ENCODE measurements at places on chromosomes 4 and X.

DNA sequence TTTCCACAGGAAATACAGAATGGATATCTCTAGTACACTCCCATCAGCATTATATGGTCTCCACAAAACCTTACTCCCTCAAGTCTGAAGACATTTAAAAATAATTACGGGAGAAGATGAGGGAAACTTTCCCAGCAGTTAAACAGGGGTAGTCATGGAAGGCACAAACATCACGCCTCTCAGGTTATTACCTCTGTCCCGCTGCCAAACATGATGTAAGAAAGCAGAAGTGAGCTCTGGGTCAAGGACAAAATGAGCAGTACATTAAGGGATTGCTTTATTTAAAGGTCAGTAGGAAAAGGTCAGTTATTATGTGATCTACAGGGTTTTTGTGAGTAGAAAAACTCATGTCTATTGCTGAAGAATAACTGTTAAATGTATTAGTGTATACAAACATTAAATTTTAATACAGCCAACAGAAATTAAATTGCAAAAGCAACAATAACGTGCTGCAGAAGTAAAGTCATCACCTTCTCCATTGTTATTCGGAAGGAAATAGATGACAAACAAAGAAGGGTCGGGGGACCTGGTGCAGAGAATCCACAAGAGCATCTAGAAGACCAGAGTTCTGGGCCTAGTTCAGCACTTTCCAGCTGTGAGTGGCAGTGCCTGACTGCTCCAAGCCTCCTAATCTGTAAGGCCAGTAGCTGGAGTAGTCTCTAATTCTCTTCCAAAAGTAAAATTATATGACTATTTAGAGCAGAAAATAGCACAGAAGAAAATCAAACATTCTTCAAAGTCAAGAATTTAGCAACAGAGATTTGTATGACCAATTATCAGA, 171.2 kb downstream of the PPP3CA start:
- no peak for DNase-seq

DNA sequence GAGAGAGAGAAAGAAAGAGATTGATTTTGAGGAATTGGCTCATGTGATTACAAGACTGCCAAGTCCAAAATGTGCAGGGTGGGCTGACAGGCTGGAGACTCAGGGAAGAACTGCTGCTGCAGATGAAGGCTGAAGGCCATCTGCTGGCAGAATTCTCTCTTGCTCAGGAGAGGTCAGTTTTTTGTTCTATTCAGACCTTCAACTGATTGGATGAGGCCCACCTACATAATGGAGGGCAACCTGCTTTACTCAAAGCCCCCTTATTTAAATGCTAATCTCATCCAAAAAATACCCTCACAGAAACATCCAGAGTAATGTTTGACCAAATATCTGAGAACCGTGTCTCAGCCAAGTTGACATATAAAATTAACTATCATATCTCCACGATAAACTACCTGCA, 38.2 kb upstream of the MAMLD1 start:
- no peak for DNase-seq

DNA sequence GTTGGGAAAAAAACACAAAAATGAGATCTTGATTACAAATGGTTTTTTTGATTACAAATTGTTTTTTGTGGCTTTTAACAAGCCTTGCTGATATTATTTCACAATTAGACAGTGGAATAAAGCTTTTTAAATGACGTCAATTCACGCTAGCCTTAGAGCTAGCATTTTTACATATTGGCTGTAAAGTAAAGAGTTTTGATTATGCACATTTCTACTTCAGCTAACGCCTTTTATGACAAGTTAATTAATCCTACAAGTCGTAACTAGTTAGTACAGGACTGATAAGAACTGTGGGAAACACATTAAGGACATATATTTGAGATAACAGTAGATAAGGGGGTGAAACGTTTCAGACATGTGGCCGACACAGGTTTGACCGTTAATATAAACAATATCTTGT, 95.7 kb upstream of the ATXN3L start:
- DNase-seq, result no peak

GRCh38 chr4:11218692-11219091, 210.0 kb downstream of the HS3ST1 start:
- DNase-seq, result no peak

DNA sequence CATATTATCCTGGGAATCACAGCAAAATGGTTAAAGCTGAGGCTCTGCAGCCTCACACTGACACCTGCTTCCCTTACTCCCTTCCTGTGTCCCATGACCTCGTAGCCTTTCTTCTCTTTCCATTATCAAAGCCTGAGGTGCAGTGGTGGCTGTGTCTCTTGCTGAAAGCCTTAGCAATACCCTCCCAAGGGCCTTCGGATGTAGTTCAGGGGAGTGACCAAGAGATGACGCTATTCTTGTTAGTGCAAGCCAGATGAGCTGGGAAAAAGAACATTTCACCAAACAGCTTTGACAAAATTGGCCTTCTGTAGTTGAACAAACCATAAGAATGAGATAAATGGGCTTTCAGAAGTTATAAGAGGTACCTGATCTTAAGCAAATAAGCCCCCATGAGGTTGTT, 31.6 kb downstream of the SMIM10L2A start:
- no peak for DNase-seq

- DNase-seq, result no peak
Measured at GRCh38 chr4:112968451-112969159, 80.8 kb upstream of the ANK2 start.

GRCh38 chrX:110733166-110733565, 62.5 kb downstream of the CHRDL1 start:
- DNase-seq, result no peak

DNA sequence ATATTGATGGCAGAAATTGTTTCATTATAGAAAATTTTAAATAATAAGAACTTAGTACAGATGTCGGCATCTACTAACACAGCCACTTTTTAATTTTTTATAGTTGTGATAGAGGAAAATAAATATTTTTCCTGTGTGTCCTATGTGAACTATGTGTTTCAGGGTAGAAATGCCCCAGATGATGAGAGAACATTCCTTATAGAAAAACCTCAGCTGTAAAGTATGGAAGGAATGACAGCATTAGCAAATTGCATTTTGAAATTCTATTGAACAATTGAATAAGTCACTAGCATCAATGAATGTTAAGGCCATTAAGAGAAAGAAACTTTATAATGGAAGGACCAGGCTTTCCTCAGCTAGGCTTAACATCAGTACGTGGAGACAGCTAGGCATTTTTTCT, 149.2 kb downstream of the CFAP299 start:
- no peak for DNase-seq

- no peak for DNase-seq
Measured at GRCh38 chr4:96162636-96163035, 322.7 kb downstream of the PDHA2 start.

DNA sequence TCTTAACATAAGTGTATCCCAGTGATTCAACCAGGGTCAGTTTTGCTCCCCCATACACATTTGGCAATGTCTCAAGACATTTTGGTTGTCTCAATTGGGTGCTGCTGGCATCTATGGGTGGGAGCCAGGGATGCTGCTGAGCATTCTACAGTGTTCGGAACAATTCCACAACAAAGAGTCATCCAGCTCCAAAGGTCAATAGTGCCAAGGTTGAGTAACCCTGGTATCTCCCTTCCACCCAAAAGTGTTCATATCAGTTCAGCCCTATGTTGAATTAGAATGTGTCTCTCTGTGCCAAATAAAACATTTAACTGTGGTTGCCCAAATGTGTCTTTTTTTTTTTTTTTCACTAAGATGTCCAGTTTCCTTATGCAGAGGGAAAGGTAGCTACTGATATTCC, 129.4 kb upstream of the RAI2 start:
- no peak for DNase-seq

- DNase-seq, result no peak
Measured at GRCh38 chr4:109465069-109465468, 31.5 kb downstream of the SEC24B start.

DNA sequence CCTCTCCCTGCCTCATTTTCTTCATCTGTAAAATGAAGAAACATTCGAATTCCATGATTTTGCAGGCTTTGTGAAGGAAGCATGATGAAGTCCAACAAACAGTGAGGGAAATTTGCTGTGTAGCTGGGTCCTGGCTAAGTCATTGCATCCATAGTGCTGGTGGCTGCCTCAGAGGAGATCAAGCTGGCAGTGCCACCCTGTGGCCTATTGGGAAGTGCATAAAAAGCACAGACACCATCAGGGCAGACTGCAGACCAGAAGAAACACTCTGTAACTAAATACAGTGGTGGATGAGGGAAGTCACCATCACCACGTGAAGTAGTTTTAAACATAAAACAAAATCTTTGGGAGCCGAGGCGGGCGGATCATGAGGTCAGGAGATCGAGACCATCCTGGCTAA, 40.7 kb upstream of the DDX3X start:
- DNase-seq, result no peak

DNA sequence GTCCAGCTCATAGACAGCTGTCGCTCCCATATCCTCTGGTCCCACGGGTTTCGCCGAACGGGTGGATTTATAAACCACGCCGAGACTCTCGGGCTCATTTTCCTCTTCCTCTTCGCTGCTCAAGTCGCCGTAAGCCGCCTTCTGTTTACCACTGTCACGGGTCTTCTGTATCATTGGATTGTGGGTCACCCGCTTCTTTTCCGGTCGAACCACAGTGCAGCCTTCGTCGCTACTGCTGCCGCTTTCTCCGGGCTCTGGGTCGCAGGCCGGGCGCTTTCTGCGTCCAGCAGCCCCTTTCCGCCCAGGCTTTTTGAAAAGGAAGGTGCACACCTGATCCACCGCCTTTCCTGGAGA, 311 bp downstream of the RNF113A start:
- peak; percentile 66 for DNase-seq

- DNase-seq, result no peak
Measured at GRCh38 chr4:166091146-166091545, 218.1 kb downstream of the TLL1 start.

DNA sequence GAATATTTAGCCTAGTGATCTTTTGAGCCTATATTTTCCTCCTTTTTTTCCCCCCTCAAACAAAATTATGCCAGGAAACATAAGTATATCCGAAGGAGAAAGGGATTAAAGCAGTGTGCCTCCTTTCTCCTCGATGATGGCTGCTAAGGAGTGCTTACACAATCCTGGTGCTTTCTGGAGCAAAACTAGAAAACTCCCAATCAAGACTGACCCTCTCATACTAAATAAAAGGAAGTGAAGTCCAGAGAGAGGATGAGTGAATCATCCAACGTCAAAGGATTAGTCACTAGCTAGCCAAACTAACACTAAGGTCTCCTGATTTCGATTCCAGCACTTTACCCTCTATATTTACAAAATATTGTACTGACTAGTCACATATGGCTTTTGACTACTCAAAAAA, 146.8 kb downstream of the PPP3CA start:
- DNase-seq, result no peak

GRCh38 chr4:114282937-114283336, 303.5 kb upstream of the ARSJ start:
- peak; percentile 22 for DNase-seq

- DNase-seq, result no peak
Measured at GRCh38 chrX:112874175-112874574, 33.5 kb upstream of the AMOT start.

All from naive B cell (primary cell).